ENCODE measurements at places on chromosomes 1 and 21.

DNA sequence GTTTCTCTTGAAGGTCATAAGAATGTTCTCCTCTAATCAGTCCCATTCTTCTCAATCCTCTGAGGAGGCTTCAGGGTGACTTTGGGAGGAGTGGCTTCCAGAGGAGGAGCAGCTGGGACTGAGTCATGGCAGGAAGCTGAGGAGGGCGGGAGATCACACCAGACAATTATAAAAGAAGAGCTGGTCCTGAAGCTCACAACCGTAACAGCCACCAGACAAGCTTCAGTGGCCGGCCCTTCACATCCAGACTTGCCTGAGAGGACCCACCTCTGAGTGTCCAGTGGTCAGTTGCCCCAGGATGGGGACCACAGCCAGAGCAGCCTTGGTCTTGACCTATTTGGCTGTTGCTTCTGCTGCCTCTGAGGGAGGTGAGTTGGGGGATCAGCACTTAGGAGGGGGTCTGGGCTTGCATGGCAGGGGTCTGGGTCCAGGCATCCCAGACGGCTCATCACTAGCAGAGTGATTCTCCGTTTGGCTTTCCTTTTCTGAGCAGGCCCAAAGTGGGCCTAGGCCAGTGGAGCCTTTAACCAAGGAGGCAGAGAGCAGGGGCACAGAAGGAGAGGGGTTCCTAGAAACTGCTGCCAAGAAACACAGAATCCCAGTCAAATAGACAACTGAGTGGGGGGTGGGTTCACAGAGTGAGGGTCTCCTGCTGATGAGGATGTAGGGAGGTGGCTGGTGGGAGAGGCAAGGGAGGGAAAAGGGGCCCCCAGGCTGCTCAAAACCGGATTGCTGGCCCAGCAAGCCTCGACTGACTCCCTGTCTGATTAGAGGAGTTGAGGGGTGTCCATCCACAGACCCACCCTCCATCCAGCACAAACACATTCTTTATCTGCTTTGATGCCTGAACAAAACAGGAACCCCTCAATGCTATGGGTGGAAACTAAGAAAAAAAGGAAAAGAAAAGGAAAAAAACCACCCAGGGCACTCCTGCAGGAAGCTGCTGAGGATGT, at the start of gene ECM1:
TSS of gene ECM1 (plus strand) at position 198 of the 953 bp plus-strand sequence. CDS start at position 299, 101 bp downstream.
- no peak for DNase-seq

GRCh38 chr1:158121604-158122254, 59.0 kb upstream of the CD1D start:
- no peak for DNase-seq

GRCh38 chr1:13809461-13810159, 109.6 kb downstream of the PRDM2 start:
- DNase-seq = no peak

GRCh38 chr21:38819719-38820159, 14.0 kb downstream of the ETS2 start:
- no peak for DNase-seq

GRCh38 chr1:29625084-29625420, 388.7 kb downstream of the PTPRU start:
- no peak for DNase-seq

DNA sequence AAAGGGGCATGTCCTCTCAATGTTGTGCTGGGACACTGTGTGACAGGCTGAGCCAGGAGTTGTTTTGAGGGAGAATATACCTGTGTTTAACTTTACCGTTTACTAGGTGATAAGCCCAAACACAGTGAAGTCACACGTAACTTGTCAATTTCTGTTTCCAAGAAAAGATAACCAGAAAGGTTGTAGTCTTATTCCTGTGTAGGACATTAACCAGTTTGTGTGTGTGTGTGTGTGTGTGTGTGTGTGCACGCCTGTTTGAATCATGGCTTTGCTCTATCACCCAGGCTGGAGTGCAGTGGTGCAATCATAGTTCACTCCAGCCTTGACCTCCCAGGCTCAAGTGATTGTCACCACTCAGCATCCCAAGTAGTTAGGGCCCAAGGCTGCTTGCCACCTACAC, 83.6 kb downstream of the MRPS6 start:
- no peak for DNase-seq

DNA sequence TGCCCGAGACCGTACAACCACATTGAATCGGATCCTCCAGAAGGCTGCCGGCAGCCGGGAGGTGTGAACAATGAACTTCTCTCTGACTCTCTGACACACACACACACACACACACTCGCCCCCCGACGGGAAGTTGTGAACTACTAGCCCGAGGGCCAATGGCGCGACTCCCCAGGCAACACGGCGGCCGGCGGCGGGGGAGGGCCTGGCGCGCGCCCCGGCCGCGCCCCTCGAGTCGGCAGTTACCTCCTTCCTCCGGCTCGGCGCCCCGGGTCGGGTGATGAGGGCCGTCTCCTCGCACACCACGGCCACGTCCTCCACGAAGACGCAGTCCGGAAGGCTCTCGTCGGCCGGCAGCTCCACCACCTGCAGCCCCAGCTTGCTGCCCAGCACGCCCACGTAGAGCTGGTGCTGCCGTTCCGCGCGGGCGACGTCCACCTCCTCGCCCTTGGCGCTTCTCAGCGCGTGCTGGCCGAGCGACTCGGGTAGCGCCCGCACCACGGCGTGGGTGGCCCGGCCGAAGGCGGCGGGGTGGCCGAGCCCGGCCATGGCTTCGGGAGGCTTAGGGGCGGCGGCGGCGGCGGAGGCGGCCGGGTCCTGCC, 361 bp downstream of the DDAH1 start:
- peak; percentile 20 for DNase-seq

DNA sequence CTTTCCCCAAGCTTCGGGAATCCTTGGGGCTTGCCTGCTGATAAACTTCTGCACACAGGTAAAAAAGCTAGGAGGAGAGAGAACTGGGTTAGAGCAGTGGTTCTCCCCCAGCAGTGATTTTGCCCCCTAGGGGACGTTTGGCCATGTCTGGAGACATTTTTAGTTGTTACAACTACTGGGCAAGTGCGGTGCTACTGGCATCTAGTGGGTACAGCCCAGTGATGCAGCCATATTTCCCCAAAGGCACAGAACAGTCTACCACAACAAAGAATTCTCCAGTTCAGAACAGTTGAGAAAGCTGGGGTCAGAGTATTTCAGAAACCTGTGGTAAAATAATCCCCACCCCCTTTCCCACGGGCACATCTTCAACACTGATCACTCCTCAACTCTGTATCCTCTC, 41.3 kb downstream of the LRRC71 start:
- DNase-seq = peak; percentile 38

DNA sequence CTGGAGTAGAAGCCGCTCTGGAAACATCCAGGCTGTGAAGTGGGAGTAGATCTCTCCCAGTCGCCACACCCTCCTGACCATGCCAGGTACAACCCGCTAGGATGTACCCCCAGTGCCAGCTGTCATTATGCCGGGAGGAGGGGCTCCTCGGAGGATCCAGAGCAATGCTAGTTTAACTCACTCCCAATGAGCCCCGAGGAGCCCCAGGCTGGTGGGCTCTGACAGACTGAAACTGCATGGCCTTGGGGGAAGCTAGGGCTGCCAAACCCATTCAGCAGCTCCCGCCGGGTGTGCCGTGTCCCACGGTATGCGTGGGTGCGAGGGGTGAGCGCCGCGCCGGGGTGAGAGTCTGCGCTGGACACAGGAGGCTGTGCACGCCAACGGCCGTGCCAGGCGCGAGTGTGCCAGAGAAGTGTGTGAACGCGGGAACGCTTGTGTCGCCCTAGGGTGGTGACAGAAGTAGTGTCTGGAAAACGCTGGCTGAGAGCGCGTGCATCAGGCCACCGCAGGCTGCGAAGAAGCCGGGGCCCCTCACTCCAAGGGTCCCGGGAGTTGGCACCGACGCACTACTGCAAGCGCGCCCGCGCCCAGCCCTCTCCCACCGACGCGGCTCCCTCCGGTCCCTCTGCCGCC, 177.1 kb upstream of the EDN2 start:
- no peak for DNase-seq

GRCh38 chr1:42765269-42765668, 1.6 kb downstream of the P3H1 start:
- DNase-seq = no peak

- DNase-seq = no peak
Measured at GRCh38 chr1:160866001-160866694, 3.5 kb upstream of the CD244 start.

DNA sequence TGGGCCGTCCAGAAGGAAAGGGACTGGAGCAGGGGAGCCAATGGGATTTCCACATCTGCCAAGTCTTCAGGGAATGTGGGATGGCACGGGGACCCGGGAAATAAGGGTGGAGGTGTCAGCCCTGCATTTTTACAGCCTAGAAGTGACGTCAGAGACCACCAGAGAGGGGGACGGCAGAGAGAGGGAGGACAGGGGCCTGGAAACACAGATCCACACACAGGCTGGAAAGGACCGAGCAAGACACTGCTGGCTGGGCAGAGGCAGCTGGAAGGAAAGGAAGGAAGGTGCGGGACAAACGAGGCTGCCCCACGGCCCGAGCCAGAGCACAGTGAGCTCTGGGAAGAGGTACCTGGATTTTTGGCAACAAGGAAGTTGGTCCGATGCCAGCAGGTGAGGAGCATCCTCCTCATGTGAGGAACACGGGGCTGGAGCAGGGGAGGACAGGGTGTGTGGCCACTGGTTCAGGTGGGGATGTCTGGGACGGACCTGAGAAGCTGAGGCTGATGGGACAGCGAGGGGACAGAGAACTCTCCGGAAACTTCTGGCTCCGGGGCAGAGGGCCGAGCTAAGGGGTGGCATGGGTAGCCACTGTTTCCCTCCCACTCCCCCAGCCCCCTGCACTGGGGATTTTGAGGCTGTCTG, 138.3 kb downstream of the PGBD5 start:
- no peak for DNase-seq

- DNase-seq = no peak
Measured at GRCh38 chr1:240271081-240271480, 179.4 kb downstream of the FMN2 start.

DNA sequence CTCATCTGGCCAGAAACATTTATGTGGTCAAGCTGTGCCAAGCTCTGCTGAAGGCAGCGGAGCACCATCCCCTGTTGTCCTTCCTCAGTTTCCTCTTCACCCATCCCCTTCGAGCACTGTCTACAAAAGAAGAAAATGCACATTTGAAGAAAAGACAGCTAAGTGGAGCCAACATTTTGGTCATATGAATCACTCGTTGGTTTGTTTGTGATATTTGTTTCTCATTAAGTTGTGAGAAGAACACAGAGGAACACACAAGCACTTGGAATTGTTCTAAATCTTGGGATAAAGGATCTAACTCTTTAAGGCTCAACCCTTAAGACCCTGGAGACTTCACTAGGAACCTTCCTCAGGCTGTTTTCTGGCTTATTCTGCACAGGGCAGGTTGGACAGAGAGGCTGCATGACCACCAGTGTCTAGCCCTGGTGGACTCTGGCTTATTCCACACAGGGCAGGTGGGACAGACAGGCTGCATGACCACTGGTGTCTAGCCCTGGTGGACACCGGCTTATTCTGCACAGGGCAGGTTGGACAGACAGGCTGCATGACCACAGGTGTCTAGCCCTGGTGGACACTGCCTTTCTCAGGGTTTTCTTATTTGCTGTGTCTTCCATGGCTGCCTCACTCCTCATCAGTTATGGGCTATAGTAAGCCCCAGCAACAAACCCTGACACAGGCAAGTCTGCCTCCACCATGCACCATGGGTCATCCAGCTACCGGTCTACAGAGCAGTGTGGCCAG, 35.3 kb upstream of the COL6A2 start:
- no peak for DNase-seq

DNA sequence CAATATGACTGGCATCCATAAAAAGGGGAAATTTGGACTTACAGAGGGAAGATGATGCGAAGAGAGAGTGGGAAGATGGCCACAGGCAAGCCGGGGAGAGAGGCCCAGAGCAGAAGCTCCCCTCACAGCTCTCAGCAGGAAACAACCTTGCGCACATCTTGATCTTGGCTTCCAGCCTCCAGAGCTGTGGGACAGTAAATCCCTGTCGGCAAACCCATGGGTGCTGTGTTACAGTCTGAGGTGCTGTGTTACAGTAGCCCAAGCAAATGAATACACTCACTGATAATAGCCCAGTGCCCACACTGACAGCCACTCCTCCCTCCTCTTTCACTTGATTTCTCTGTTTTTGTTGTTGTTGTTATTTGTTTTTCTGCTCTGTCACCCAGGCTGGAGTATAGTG, 22.4 kb downstream of the CDCA8 start:
- DNase-seq = no peak

DNA sequence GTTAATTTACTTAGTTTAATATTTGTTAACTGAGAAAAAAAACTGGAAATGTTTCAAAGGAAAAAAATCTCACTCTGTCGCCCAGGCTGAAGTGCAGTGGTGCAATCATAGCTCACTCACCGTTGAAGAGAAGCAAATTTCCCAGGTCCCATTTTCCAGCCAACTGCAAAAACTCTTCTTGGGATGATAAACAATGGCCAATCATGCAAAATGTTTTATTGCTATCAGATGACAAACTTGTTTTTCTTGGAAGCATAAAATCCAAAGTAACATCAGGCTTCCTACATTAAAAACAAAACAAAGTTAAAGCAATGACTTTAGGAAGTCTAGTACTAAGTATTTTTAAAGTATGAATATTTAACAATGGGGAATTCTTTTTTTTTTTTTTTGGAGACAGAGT, 84.9 kb downstream of the LYST start:
- DNase-seq = no peak

DNA sequence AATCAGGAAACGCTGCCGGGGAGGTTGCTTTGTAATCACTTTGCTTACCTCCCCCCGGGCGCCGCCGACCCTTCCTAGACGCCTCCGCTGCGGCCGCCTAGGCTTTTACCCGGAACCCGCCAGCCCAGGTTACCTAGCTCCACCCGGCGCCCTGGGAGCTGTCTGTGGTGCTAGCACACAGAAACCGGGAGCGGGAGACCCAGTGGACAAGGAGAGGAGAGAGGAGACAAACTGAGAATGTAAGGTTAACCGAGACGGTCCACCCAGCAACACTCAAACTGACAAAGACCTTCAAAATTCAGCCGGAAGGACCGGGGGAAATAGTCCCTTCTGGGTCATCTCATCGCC, 9.8 kb downstream of the BARHL2 start:
- DNase-seq = no peak

DNA sequence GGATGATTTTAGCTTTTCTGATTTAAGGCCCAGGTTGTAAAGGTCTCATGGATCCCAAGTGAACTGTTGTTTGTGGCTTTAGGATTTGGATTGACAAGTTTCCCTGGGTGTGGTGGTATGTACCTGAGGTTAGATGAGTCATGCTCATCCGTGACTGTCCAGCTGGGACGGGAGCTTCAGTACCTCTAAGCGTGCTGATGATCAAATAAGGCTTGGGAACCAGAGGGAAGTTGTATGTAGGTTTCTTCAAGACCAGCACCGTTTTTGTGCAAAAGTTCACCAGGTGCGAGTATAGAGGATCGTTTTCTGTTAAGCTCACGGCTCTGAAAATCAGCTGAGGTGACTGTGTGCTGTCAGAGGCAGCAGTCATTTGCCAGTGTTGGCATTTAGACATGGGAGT, 19.8 kb downstream of the PLA2G2E start:
- DNase-seq = no peak

- no peak for DNase-seq
Measured at GRCh38 chr1:222694927-222695326, 17.4 kb downstream of the AIDA start.

DNA sequence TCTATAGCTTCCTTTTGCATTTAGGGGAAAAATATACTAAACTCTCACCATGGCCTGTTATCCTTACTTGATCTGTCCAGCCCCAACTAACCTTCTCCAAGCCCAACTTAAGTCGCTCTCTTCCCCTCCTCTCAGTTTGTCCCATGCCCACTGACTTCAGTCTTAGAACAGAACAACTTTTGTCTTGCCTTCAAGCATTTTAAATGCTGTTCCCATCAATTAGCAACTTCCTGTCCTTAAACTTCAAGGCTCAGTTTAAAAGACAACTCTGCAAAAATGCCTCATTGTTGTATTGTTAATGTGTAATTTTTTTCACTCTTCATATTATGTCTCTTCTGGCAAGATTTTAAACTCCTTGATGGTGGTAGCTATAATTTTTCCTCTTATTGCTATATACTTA, 526.9 kb downstream of the NEGR1 start:
- no peak for DNase-seq

Data from activated T-cell treated with anti-CD3 and anti-CD28 coated beads, Interleukin-2, amount 50 U/mL, for 1 hour (primary cell).